Stimulated activated CD4-positive, alpha-beta T cell treated with anti-CD3 and anti-CD28 coated beads, Interleukin-15, amount 100 ng/mL, for 1 hour (primary cell): ENCODE measurements at places on chromosomes 1 and 21.
A peak's percentile ranks its signal among the peaks of the same experiment; 100 is the strongest.

- no peak for DNase-seq
Observed at GRCh38 chr1:198491596-198491995, 48.9 kb downstream of the ATP6V1G3 start.

GRCh38 chr21:23876925-23877558 is 1730.2 kb downstream of the MRPL39 start:
- DNase-seq: no peak

- DNase-seq: no peak
Observed at GRCh38 chr1:172941471-172941870, 109.3 kb downstream of the TNFSF18 start.

DNA sequence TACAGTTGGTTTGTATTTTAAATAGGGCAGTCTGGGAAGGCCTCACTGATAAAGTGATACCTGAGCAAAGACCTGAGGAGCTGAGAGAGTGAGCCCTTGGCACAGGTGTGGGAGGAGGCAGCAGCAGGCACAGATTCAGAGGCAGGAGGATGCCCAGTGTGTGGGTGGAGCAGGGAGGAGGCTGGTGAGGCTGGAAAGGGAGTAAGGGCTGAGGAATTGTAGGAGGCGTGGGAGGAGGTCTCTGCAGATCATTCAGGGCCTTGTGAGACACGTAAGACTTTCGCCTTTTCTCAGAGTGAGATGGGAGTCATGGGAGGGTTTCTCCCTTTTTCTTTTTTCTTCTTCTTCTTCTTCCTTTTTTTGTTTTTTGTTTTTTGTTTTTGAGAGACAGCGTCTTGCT is 58.0 kb downstream of the RGL1 start:
- DNase-seq: no peak

DNA sequence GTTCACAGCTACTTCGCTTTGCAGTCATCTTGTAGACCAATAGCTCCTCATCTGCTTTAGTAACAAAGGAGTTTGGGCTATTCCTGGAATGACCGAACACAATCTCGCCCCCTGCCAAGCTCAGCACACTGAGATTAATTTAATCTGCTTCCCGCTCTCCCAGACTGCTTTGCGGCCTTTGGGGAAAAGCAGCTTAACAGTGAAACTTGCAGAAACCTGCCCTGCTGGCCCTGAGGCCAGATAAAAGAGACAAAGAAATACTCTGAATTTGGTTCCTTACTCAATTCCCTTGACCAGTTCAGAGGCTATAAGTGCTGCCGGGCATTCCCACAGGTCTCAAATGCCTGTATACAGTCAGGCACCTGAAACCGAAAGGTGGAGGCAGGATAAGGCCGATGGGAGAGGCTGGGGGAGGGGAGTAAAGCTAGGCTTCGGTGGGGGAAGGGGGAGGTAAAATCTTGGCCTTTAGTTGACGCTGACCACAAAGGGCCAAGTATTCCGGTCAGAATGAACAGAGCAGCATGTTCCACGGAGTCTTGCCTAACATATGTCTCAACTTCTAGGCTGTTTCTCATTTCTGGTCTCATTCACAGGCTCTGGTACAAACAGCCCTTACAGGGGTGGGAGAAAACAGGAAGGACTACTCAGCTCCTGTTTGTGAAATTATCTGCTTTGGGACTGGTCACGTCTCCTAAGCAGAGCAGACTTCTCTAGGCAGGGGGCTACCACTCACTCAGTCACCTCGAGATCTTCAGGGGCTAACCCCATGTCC is 17.7 kb upstream of the A3GALT2 start:
- DNase-seq: no peak

GRCh38 chr1:23407016-23407630 is 17.4 kb downstream of the TCEA3 start:
- DNase-seq: no peak

GRCh38 chr1:181104790-181105133 is 16.3 kb downstream of the IER5 start:
- peak; percentile 12 for DNase-seq

- DNase-seq: no peak
Observed at GRCh38 chr1:9340172-9340854, 47.6 kb downstream of the SPSB1 start.

- DNase-seq: no peak
Observed at GRCh38 chr1:213898684-213899083, 89.1 kb upstream of the PROX1 start.

GRCh38 chr1:53278298-53278725 is 40.0 kb upstream of the MAGOH start:
- DNase-seq: peak; percentile 52

- DNase-seq: no peak
Observed at GRCh38 chr21:37357691-37358090, 8.9 kb upstream of the DYRK1A start.

DNA sequence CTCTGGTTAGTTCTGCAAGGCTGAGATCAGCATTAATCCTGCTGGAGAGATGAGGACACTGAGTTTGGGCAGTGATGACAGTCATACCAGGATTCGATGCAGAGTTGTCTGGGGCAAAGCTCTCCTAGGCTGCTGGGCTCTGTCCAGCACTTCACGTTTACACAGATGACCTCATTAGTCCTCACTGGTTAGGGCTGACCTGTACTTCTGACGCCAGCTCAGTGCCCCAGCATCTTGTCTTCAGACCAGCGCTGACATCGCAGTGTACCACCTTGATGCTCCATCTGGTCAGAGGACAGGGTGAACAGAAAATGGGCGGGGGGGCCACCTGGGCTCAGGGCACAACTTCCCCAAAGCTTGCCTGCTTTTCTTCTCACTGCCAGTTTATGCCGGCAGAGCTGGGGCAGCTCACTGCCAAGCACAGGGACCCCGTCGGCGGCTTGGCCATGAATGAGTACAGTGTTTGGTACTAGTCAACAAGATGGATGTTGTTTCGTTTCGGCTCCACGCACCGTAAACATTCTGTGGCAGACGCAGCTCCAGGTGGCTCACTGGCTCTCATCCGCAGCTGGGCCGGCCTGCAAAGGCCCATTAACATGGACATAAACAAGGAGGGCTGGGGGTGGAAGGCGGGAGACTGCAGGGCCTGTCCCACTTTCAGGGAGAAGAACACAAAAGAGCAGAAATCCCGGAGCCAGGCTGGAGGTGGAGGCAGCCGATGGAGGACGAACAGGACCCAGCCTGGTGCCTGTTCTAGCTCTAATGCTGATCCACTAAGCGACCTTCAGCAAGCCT is 118.7 kb downstream of the GLIS1 start:
- no peak for DNase-seq

DNA sequence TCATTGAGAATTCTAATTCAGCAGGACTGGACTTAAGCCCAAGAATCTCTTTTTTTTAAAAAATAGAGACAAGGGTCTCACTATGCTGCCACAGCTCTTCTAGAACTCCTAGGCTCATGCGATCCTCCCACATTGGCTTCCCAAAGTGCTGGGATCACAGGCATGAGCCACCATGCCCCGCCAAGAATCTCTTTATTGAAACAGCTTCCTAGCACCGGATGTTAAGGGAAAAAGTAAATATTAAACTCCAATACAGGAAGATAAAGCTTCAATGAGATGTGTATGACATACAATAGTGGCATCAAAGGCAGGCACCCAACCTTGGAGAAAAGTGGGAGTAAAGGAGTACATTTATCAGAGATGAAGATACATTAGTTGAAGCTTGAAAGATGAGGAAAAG is 25.5 kb downstream of the PUM1 start:
- DNase-seq: no peak

GRCh38 chr1:14924455-14925331 is 228.9 kb upstream of the TMEM51 start:
- DNase-seq: no peak

DNA sequence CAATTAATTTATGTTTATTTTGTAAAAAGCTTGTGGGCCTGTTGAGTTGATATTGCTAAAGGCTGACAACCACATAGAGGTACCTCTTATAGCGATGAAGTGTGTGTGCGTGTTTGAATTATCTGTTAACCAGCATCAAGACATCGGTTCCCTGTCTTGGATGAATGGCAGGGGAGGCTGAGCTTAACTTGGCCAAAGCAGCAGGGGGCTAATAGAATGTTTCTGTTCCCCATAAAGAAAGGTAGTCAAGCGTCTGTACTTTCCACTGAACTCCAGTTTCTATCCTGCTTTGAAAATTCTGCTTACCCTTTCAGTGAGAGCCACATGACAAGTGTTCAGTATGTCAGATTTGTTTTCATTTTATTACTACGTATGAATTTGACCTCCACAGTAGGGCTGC is 63.0 kb downstream of the ROR1 start:
- no peak for DNase-seq

DNA sequence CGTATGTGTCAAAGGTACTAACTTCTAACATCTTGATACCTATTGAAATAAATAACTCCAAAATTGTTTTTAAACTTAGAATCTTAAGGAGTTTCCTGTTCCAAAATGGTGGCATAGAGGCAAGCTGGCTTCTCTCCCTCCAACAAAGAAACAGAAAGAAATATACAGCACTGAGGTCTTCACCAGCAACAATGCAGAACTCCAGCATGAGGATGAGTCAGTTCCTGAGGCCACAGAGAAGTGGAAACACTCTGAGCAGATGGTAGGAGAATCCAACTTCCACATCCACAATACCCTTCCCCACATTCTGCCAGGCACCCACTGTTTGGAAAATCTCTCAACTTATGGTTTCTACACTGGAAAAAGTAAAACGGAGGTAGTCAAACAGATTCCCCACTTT is 12.2 kb upstream of the PPIH start:
- DNase-seq: no peak

GRCh38 chr1:150194381-150195031 is 41.4 kb downstream of the ANP32E start:
- DNase-seq: no peak

DNA sequence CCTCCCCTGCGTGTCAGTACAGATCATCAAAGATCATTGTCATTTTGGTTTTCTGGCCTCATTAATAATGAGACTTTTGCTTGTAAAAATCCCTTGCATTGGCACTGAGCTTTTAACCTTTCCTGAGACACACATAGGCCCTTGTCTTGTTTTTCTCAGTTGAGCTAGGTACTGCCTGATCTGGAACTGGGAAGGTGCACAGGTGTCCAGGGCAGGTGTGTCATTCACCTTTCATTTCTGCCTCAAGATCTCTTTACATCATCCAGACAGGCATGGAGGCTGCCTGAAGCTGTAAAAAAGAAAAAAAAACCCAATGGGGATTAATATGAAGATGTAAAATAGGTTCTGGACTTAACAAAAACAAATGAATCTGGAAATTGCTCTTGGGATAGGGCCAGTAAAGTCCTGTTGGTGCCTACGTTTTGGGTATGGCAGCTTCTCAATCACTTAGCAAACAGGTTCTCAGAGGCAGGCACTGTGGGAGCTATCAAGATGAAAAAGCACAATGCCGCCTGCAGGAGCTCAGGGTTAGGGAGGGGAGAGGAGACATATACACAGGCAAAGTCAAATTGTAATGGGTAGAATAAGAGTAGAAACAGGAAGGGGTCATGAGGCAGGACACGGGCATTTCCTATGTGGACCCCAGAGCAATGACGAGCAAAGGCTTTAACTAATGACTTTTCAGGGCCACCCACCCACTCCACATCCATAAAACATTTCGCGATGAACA is 1.0 kb upstream of the KCNC4 start:
- no peak for DNase-seq

- DNase-seq: no peak
Observed at GRCh38 chr1:92291372-92291999, 7.3 kb downstream of the GLMN start.

DNA sequence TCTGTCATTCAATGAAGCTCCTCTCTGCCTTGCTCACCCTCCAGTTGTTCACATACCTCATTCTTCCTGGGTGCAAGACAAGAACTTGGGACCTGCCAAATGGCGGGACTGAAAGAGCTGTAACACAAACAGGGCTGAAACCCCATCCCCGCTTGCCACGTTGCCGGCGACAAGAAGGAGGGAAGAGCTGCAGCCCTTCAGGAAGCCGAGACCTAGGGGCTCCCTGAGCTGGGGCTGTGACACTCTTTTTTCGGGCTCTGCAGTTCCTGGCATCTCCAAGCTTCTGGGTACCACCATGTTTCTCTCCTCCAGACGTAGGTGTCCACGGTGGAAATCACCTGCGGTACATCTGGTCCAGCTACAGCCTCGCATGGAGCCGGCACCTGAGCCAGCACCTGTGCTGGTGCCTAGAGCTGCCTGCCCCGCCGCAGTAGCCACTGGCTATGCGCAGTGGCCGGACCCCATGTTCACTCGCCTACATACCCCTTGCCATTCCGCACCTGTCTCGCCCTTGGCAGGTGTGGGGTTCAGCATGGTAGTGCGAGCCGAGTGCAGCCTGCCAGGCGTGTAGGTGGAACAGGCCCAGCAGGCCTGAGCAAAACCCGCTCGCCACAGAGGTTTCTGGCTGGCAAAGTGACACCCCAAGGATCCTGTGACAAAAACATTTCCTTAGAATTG is 367.0 kb upstream of the NEGR1 start:
- DNase-seq: no peak

DNA sequence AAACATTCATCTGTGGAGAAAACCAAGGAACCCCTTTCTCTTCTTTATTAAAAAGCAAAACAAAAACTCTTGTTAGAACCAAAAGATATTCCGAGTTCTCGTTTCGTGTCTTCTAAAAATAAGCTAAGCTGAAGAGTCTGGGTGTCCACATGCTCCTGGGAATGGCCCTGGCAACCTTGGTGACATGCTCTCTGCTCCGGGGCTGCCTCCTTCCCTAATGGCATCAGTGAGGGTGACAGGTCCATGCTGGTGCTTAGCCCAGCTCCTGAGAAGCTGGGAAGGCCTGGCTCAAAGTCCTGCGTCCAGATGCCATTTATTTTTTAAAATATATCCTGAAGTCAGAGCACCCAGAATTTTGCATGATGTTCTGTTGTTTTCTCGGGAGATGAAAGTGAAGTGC is 24.6 kb upstream of the TRAPPC10 start:
- no peak for DNase-seq

DNA sequence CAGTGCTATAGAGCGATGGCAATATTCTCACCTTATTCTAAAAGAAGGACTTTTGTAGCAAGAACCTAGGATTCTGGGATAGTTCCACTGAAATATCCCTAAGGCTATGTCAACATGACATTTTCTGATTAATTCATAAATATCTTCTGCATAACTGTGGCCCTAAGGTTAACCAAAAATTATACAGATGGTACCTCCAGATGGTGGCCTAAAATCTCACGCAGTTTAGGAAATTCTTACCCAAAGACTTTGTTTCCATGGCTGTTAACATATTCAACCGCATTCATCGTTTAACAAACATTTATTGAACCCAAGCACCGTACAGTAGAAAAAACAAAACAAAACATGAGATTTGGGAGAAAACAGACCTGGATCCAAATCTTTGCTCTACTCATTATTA is 19.1 kb downstream of the NID1 start:
- DNase-seq: no peak

GRCh38 chr1:53384796-53385195 is 56.9 kb upstream of the LRP8 start:
- DNase-seq: no peak

GRCh38 chr21:20511216-20511880 is 486.9 kb upstream of the NCAM2 start:
- DNase-seq: no peak

GRCh38 chr1:243253211-243253925 is 1.7 kb downstream of the CEP170 start:
- no peak for DNase-seq

DNA sequence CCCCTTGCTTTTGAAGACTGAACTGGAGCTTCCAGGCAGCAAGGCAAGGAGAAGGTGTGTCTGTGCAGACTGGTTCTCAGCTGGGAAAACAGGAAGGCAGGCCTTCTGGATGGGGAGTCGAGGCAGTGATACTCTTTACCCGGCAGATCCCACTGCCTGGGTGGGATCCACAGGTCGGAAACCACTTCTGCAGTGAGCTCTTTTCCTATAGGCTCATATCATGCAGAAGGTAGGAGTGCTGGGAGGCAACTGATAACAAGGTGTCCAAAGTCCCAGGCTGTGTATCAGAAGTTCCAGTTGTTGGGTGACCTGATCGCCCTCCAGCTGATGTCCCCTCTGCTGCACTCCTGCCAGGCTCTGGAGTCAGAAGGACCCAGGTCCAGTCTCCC is 17.1 kb downstream of the ACOT11 start:
- DNase-seq: no peak
